Activated CD8-positive, alpha-beta memory T cell treated with anti-CD3 and anti-CD28 coated beads, Interleukin-2, amount 10 ng/mL, durations not matched to agents 7 days and 5 days (primary cell): ENCODE measurements at places on chromosomes 3 and 15. TPM values are rescaled to one million over a fixed set of nuclear protein-coding genes. Genes with fewer than 3 reads are reported as not detected.

CCDC80 gene
- total RNA-seq, result 1.5 TPM

GRCh38 chr15:70956201-70956995 lies 63.8 kb downstream of the LRRC49 start:
- H3K4me3 ChIP-seq, result no peak overlapping the region
- DNase-seq, result no peak
- no peaks in the 10 kb centered on the region for H3K4me1 ChIP-seq
- H3K27me3 ChIP-seq, result peaks cover 12% of the 10 kb centered on the region
- H3K27ac ChIP-seq, result no peak overlapping the region

- no peak overlapping the region for H3K4me3 ChIP-seq
- DNase-seq, result no peak
- no peaks in the 10 kb centered on the region for H3K36me3 ChIP-seq
- H3K4me1 ChIP-seq, result no peaks in the 10 kb centered on the region
- H3K27ac ChIP-seq, result no peak overlapping the region
Observed at GRCh38 chr3:26368312-26368711, 254.3 kb upstream of the LRRC3B start.

CYP19A1 gene
- total RNA-seq, result 1.0 TPM

DNA sequence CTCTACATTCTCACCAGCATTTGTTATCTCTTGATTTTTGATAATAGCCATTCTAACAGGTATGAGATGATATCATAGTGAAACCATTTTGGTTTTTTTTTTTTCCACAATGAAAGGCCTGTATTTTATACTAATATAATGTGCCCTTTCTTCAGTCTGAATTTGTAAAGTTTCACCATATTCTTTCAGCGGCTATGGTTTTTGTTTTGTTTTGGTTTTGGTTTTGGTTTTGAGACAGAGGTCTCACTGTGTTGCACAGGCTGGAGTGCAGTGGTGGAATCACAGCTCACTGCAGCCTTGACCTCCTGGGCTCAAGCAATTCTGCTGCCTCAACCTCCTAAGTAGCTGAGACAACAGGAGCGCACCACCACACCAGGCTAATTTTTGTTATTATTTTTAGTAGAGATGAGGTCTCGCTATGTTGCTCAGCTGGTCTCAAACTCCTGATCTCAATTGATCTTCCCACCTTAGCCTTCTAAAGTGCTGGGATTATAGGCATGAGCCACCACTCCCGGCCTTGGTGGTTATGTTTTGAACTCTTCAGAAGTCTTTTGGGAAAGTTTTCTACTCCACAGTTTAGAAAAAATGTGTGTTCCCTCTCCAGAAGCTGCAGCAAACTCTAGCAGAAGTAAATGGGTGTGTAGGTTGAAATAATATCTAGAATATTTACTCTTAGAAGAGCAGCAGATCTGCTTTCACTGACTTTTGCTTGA lies 110.2 kb upstream of the UMPS start:
- DNase-seq, result no peak
- H3K4me3 ChIP-seq, result peak overlapping the region; percentile 62
- H3K4me1 ChIP-seq, result peaks cover 29% of the 10 kb centered on the region
- H3K27ac ChIP-seq, result peak overlapping the region; percentile 89
- peaks cover 2% of the 10 kb centered on the region for H3K36me3 ChIP-seq

NRROS gene
- total RNA-seq, result 47.8 TPM

DNA sequence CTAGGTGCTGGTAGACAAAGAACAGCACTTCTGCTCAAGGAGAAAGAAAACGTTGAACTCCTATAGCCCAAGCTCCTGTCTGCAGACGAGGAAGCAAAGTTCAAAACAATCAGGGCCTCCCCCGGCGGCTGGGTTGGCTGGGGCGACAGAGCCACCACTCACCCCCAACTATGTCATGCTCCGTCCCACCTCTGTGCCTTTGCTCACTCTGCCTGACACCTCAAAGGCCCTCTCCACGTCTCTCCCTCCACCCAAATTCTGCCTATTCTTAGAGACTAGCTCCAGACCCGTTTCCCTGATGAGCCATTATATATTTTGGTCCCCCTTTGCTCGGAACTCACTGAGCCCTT lies 304.3 kb downstream of the TLE3 start:
- no peaks in the 10 kb centered on the region for H3K36me3 ChIP-seq
- no peak overlapping the region for H3K27ac ChIP-seq
- peaks cover 8% of the 10 kb centered on the region for H3K27me3 ChIP-seq
- no peaks in the 10 kb centered on the region for H3K4me1 ChIP-seq
- no peak for DNase-seq
- no peak overlapping the region for H3K4me3 ChIP-seq

BLOC1S6 gene
- 33.6 TPM for total RNA-seq

DNA sequence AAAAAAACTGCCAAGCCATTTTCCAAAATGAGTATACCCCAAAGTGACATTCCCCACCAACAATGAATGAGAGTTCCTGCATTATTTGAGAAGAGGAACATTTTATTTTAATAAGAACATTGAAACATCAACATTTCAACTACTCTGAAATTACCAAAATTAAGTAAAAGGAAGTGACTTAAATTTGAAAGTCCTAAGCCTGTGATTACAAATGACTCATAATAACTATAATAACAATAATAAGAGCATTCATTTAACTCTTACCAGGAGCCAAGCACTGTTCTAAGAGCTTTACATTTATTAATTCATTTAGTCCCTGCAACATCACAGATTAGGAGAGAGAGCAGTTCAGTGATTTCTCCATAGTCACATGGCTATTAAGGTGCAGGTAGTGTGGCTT lies 32.4 kb downstream of the LRRC28 start:
- no peak overlapping the region for H3K27ac ChIP-seq
- H3K4me3 ChIP-seq, result no peak overlapping the region
- no peaks in the 10 kb centered on the region for H3K27me3 ChIP-seq
- H3K4me1 ChIP-seq, result peaks cover 29% of the 10 kb centered on the region

IL17RD gene
- 0.02 TPM for total RNA-seq

DUOX1 gene
- not detected for total RNA-seq

DNA sequence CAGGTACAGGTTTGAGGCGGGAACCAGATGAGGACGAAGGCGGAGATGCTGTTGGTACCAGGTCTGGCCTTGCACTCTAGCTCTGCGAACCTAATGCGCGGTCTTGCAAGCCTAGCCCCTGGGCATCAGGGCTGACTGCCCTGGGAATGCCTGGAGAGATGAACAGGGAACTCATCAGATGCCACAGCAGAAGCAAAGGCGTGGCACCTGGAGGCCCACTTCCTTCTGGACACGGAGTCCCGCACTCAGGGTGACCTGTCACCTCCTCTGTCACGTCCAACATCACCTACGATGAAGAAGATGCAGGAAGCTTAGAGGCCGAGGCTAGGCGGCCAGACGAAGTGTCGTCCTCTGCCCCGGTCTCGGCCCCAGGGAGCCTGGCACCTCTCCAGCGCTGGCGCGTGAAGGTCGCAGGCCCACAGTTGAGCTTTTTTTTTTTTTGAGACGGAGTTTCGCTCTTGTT lies 9.4 kb downstream of the RPLP1 start:
- peak overlapping the region; percentile 75 for H3K27ac ChIP-seq
- peaks cover 26% of the 10 kb centered on the region for H3K4me1 ChIP-seq
- peaks cover 22% of the 10 kb centered on the region for H3K27me3 ChIP-seq
- peak; percentile 41 for DNase-seq

DNA sequence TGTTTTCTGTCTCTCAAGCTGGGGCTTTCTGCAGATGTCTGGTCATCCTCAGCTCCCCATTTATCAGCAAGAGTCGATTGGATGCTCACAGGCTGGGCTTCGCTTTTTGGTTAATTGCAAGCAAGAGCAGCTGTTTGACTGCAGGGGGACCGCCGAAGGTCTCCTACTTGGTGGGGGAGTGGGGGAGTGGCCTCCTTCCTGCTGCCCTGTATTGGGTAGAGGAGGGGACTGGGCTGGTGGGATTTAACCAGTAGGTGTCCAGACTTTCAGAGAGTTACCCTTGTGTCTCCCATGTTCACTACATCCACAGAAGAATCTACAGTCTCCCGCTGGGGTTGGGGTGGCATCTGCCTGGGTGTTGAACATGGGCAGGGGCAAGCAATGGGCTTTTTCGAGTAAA lies 78.7 kb downstream of the PLXNA1 start:
- H3K36me3 ChIP-seq, result no peaks in the 10 kb centered on the region
- H3K4me3 ChIP-seq, result no peak overlapping the region
- no peaks in the 10 kb centered on the region for H3K4me1 ChIP-seq
- no peak overlapping the region for H3K27ac ChIP-seq

DNA sequence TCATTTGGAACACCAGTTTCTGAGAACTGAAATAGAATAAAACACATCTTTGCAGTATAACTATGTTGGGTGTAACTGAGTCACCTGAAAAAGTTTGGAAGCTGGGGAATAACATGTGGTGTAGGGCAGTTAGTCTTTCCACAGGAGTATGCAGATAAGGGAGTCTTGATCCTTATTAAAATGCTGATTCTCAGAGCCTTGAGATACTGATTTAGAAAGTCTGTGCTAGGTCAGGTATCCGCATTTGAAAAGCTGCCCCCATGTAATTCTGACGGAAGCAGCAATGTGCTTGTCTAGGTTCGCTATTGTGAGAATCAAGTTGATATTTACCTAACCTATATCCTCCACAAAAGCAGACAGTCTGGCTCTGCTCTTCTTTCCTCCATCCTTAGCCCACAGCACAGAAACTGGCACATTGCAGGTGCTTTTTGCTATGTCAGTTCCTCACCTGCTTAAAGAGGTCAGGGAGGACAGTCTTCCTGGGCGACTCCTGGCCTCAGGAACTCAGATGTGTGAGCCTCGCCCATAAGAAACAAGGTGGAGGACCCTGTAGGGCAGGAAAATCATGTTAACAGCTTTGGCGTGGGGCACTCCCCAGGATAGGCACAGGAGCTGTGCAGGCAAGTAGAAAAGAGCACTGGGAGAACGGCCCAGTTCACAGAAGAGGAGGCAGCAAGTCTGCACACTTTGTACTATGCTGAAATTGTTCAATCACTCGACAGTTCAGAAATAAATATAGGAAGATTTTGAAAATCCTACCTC lies 27.6 kb upstream of the SRPRB start:
- no peaks in the 10 kb centered on the region for H3K36me3 ChIP-seq
- no peak overlapping the region for H3K27ac ChIP-seq
- no peak for DNase-seq
- H3K4me1 ChIP-seq, result no peaks in the 10 kb centered on the region

DNA sequence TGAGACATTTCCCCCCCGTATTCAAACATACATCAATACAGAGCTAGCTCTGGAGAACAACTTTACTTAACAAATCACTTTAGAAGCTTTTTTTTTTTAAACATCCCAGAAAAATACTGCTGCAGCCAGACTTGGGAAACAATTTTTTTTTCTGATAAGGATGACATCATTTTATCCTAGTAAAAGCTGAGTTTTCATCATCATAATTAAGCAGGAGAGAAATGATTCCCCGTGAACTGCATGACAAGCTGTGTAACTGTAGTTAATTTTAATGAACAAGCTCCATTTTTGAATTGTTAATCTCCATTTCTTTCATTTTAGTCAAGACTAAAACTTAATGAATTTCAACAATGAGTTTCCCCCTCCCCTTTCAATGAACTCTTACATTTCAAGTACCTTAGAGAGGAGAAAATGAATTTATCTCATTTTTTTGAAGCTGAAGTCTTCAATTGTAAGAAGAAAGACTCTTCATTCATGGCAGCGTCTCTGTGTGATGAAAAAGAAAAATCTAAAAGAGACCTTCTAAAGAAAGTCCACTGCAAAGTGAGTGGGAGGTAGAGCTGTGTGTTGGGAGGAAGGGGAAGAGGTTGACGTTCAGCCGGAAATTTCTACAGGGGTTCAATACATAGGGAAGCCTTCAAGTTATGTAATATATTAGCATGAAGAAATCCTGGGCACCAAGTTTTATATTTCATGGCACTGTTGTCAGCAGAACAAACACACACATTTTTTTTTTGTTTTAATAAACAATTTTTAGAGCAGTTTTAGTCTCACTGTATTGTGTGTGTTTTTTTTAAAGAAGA lies 31.7 kb downstream of the HES1 start:
- no peaks in the 10 kb centered on the region for H3K4me1 ChIP-seq
- H3K27ac ChIP-seq, result no peak overlapping the region
- H3K4me3 ChIP-seq, result no peak overlapping the region
- H3K27me3 ChIP-seq, result peaks cover 72% of the 10 kb centered on the region
- no peak for DNase-seq

DNA sequence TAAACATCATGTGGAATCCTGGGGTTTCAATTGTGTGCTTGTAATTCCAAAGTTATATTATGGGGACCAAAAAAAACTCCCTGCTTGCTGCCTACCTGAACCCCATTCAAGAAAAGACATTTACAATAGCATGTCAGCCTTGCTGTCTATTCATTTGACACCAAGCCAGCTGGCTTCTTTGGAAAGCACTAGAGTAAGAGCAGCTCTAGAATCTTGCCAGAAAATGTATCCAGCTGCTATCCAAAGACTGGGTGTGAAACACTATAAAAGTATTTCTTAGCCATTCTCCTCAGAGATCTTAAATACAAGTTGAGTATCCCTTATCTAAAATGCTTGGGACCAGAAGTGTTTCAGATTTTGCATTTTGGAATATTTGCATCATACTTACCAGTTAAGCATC lies 87.4 kb downstream of the RAD18 start:
- H3K27me3 ChIP-seq, result no peaks in the 10 kb centered on the region
- H3K4me1 ChIP-seq, result no peaks in the 10 kb centered on the region
- H3K4me3 ChIP-seq, result no peak overlapping the region
- H3K36me3 ChIP-seq, result peaks cover 23% of the 10 kb centered on the region

GRCh38 chr15:29773816-29774215 lies 48.5 kb downstream of the TJP1 start:
- H3K4me3 ChIP-seq, result no peak overlapping the region
- H3K4me1 ChIP-seq, result no peaks in the 10 kb centered on the region
- H3K27ac ChIP-seq, result no peak overlapping the region
- no peaks in the 10 kb centered on the region for H3K36me3 ChIP-seq
- peaks cover 14% of the 10 kb centered on the region for H3K27me3 ChIP-seq

SLC28A2 gene
- not detected for total RNA-seq

DNA sequence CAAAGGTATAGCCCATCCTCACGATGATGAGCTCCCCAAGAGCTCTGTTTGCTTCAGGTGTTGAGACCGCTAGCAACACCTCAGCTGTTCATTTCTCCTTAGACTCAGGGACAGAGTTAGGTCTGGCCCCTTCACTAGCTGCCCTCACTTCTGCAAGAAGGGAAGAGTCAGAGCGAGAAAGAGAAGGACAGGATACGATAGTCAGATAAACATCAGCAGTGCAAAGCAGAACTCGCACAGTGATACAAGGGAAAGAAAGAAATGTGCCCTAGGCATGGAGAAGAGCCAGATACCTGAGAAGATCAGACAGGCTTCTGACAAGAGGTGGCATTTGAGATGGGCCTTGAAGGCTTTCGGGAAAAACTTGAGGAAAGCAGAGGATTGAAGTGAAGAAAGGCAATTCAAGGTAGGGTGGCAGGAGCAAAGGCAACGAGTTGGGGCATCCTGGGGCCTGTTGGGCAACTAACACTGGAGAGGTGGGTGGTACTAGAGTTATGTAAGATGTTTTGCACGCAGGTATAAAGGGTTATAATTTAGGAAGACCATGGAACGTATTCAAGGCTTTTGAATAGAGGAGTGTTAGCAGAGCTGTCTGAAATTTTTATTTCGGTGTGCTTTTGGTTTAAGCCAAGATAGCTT lies 106.0 kb downstream of the PGPEP1L start:
- no peaks in the 10 kb centered on the region for H3K27me3 ChIP-seq
- no peaks in the 10 kb centered on the region for H3K36me3 ChIP-seq
- DNase-seq, result no peak
- H3K27ac ChIP-seq, result no peak overlapping the region
- no peak overlapping the region for H3K4me3 ChIP-seq
